ENCODE measurements at places on chromosomes 5 and 9.

- no peak for DNase-seq
Observed at GRCh38 chr5:36904677-36905076, 28.1 kb downstream of the NIPBL start.

GRCh38 chr9:4225291-4226028 is 74.4 kb downstream of the GLIS3 start:
- DNase-seq: peak; percentile 38

DNA sequence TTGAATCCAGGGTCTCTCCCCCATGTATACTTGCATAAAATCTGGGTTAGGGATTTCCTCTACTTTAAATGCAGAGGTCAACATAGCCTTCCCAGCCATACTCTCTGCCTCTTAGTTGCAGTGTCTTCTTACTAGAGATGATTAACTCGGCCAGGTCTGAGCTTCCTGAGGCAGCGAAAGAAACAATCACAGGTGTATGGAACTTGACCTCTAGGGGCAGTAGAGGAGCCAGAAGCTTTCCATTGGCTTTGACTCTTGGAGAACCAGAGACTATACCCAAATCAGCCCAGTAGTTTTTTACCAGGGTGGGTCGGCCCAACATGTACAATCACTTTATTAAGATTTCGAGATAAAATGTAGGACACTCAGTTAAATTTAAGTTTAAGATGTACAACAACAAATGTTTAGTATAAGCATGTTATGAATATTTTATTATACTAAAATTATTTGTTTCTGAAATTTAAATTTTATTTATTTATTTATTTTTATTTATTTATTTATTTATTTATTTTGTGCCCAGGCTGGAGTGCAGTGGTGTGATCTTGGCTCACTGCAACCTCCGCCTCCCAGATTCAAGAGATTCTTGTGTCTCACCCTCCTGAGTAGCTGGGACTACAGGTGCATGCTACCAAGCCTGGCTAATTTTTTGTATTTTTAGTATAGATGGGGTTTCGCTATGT is 48.0 kb upstream of the DMRT3 start:
- DNase-seq: peak; percentile 75

- DNase-seq: no peak
Observed at GRCh38 chr9:92324889-92325268, 271 bp downstream of the NOL8 start.

All from HT-29 (cell line).